ENCODE measurements at places on chromosomes 4 and X.

GRCh38 chrX:95056901-95057300, 1382.9 kb downstream of the FAM133A start:
- no peak for DNase-seq

- no peak for DNase-seq
Measured at GRCh38 chrX:2705046-2705832, 14.1 kb downstream of the CD99 start.

- peak; percentile 17 for DNase-seq
Measured at GRCh38 chr4:162011089-162011488, 152.7 kb downstream of the FSTL5 start.

- DNase-seq = no peak
Measured at GRCh38 chrX:144716187-144716586, 531.1 kb upstream of the SPANXN1 start.

DNA sequence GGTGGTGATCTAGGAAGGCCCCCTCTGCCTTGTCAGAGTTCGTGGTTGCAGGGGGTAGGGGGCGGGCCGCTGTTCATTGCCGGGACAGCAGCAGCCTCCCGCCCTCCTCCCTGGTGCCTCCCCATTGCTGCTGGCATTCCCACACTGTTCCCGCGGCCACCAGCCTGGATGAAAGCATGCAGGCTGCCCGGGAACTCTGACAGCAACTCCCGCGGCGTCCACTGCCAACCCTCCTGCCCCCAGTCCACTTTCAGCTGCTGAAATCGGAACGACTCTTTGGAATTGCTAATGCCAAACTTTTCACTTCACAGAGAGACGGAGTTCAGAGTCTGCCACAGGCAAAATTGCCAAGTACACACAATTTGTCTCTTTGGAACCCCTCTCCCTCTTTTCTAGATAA, 121.9 kb downstream of the BEND2 start:
- DNase-seq = no peak

GRCh38 chrX:108159028-108159670, 67.6 kb downstream of the ATG4A start:
- DNase-seq = no peak

DNA sequence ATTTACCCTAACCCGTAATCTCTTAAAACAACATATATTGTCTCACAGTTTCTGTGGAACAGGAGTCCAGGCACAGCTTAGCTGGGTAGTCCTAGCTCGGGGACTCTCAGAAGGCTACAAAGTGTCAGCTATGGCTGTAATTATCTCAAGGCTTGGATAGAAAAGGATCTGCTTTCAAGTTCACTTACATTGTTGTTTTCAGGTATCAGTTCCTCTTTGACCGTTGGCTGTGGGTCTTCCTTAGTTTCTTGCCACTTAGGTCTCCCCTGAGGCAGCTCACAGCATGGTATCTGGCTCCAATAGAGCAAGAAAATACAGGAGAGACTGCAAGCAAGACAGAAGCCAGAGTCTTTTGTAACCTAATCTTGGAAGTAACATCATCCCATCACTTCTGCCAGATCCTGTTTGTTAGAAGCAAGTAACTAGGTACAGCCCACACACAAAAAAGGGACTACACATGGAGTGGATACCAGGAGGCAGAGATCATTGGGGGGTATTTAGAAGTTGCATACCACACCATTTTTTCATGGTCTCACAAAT, 137.0 kb downstream of the MAGEB5 start:
- DNase-seq = no peak

DNA sequence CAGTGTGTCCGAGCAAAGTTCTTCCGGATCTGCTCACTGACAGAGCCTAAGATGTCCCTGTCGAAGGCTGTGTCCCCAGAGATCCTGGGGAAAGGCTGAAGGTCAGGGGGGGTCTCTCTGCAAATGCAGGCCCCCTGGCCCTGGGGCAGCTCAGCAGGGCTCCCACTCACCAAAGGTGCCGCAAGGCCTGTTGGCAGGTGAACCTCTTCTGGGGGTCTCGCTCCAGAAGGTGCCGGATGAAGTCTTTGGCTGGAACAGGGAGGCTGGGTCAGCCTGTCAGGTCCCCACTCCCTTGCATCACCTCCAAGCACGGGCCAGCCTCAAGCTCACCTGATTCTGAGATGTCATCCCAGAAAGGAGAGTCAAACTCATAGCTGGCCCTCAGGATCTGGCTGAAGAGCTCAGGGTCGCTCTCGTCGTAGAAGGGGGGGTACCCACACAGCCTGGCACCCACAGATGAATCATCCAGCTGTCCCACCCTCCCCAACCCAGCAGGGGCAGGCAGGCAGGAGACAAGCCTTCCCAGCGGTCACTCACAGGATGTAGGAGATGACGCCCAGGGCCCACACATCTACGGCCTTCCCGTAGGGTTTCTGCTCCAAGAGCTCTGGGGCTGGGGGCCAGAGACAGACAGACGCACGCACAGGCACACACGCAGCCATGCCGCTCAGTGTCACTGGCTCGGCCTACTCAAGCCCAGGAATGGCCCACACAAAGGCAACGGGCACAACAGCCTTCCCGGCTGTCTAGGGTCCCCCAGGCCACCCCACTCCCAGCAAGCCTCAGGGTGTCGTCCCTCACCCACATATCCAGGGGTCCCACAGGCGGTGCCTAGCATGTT, 2.6 kb downstream of the PNCK start:
- no peak for DNase-seq

GRCh38 chrX:103538728-103539127, 19.4 kb upstream of the RAB40A start:
- DNase-seq = no peak

DNA sequence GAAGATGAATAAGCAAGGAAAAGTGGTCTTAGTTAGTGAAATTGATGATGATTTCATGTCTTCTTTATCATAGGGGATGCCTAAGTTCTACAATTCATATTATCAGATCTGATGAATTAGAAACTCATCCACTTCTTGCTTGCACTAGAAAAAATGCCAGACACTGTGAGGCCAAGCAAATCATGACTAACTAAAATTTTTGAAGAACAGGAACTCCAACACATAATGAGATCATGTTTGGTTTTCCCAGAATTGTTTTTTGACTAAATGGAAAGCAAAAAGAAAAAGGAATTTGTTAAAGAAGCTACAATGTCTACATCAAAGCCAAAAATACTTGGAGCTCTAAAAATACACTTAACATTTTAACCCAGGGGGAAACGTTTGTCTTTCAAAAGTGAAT, 120.4 kb downstream of the ARSF start:
- no peak for DNase-seq

- DNase-seq = no peak
Measured at GRCh38 chr4:13036841-13037240, 447.3 kb downstream of the RAB28 start.

DNA sequence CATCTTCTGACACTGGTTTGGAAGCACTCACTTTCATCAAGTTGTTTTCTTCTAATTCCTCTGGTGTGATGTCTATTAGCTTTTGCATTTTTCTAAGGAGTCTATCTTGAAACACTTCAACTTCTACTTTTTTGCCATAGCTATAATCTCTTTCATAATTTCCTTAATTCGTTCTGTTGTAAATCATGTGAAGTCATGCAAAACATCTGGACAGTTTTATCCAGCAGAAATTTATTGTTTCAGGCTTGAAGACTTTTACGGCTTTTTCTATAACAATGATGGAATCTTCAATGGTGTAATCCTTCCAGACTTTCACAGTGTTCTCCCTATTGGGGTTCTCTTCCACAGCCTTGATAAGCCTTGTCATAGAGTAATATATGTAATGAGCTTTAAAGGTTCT, 74.9 kb upstream of the PABPC4L start:
- DNase-seq = no peak

GRCh38 chr4:76605099-76605563, 170.1 kb downstream of the SHROOM3 start:
- no peak for DNase-seq

- DNase-seq = no peak
Measured at GRCh38 chr4:158201322-158201721, 9.0 kb upstream of the TMEM144 start.

- no peak for DNase-seq
Measured at GRCh38 chrX:39642071-39642470, 455.7 kb downstream of the BCOR start.

DNA sequence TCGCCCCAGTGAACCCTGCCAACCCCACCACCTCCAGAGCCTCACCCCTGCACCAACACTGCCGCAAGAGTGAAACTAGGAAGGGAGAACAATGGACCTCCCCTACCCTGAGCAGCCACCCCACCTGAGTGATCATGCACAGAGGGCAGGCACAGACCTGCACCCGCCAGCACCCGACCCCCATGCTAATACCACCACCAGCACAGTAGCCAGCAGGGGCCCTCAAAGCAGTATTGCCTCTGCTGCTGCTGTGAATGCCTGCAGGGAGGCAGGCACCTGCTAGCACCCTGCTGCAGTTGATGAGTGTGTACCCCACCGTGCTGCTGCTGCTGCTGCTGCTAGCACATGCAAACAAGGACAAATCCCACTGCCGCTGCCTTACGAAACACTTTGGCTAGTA, 100.1 kb downstream of the RAB28 start:
- no peak for DNase-seq

GRCh38 chr4:32962100-32962499, 2241.9 kb downstream of the PCDH7 start:
- DNase-seq = no peak

Measured in muscle of arm (tissue), 14 donors.